Osteocyte (in vitro differentiated cells): ENCODE measurements at places on chromosomes 1 and 21. TPM values are rescaled to one million over a fixed set of nuclear protein-coding genes. Genes with fewer than 3 reads are reported as not detected.

- DNase-seq, result no peak
Observed at GRCh38 chr21:26195708-26196107, 25.1 kb upstream of the APP start.

DNA sequence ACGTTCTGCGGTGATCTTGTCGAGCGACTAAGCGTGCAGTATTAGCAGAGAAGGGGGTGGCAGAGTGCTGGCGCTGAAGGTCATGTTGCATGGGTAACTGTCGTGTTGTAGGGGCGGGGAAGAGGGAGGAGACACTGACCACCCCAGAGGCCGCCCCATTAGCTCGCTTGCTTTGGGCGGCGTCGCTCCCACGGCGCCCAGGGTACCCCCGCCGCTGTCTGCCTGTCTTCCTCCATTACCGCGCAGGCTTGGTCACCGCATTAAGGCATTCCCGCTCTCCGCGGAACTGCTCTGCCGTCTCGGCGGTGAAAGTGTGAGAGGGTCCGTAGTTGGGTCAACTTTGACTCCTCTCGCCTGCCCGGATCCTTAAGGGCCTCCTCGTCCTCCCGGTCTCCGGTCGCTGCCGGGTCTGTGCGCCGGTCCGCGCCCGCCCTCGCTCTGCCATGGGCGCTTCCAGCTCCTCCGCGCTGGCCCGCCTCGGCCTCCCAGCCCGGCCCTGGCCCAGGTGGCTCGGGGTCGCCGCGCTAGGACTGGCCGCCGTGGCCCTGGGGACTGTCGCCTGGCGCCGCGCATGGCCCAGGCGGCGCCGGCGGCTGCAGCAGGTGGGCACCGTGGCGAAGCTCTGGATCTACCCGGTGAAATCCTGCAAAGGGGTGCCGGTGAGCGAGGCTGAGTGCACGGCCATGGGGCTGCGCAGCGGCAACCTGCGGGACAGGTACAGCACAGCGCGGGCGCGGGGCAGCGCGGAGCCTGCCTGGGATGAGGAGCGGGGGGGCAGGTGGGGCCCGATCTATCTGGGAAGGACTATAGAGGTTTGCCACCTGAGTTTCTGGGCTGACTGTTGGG, at the start of gene MTARC2:
MTARC2 (plus strand) TSS at position 234 of the 846 bp plus-strand sequence; CDS start at position 444, 210 bp downstream.
- DNase-seq, result peak; percentile 88

- no peak for DNase-seq
Observed at GRCh38 chr1:22105611-22106207, 37.2 kb downstream of the WNT4 start.

- no peak for DNase-seq
Observed at GRCh38 chr1:36572142-36572715, 89.5 kb upstream of the CSF3R start.

DNA sequence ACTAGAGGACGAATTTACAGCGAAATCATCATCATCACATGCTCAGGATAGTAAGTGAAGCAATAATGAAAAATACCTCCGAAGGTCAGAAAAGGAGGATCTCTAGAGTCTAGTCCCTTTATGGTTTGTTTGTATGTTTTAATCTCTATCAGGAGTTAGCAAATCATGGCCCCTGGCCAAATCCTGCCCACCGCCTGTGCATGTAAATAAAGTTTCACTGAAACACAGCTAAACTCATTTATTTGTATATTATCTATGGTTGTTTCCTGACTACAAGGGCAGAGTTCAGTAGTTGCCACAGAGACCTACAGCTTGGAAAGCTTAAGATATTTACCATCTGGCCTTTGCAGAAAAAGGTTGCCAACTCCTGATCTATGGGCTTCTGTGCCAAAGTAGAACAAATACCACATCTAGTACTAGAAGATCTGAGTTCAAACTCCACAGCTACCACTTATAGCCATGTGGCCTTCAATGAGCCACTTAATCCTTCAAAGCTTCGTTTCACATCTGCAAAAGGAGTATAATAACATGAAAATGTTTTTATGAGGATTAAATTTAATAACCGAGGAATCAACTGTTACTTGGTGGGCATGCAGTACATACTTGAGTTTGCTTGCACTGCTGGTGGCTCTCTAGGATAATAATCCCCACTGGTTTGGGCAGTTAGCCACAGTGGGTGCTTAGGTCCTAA, 94.0 kb upstream of the KIF26B start:
- no peak for DNase-seq

DNA sequence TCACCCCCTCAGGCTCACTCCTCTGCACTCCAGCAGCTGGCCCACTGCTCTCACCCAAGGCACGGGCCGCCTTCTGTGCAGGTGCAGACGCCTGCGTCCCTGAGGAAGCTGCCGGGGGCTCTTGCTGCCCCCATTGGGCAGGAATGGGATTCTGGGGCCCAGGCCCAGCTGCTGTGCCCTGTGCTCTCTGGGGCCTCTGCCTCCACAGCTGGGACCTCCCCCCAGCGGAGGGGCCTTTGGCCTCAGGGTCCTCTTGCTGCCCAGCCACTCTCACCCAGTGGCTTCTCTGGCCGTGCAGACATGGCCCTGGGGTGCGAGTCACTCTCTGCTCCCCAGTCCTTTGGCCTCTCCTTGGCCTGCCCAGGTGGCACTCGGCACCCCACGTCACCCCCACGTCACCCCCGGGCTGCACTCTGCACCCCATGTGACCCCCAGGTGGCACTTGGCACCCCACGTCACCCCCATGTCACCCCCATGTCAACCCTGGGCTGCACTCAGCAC, 19.1 kb upstream of the LRRC3 start:
- peak; percentile 81 for DNase-seq

- no peak for DNase-seq
Observed at GRCh38 chr1:56073206-56073605, 506.2 kb downstream of the PLPP3 start.

- DNase-seq, result no peak
Observed at GRCh38 chr1:153475282-153475681, 14.8 kb upstream of the S100A7 start.

DNA sequence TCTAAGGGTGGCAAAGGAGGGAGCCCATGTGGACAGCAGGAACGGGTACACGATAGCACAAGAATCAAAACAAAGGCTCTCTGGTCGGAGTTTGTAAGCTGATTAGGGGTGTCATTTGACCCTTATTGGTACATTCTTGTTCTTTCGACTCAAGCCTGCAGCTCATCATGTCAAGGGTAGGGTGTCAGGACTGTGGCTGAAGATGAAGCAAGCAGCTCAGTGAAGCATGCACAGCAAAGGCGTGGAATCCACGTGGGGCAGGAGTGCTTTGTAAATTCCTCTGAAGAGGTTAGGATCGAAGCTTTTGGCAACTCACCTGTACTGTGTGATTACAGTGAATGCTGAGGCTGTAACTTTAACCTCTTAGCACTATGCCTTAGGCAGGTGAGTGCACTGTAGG, 4.7 kb upstream of the ABCB10 start:
- DNase-seq, result no peak

GRCh38 chr1:223259462-223259861, 104.5 kb downstream of the SUSD4 start:
- DNase-seq, result no peak

GRCh38 chr1:70667494-70668170, 256.6 kb downstream of the CTH start:
- no peak for DNase-seq

DNA sequence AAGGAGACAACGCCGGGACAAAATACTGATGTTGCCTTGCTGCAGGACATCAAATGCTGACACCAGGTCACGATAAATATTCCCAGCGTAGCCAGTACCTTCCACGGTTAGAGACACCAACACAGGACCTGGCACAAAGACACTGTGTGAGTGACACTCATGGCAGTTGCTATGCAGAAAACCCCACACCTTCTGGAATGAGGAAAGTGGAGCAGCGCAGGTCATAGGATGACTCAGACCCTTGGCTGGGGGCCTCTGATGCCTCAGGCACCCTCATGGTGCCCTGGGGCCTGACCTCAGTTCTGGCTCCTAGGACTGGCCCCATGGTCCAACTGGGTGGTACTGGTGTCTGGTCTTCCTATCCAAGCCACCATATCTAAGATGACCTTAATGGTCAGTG, 7.0 kb downstream of the DCST2 start:
- no peak for DNase-seq

- no peak for DNase-seq
Observed at GRCh38 chr1:10880063-10880462, 83.6 kb upstream of the CASZ1 start.

- DNase-seq, result no peak
Observed at GRCh38 chr1:160520582-160520981, 2.5 kb downstream of the SLAMF6 start.

- DNase-seq, result no peak
Observed at GRCh38 chr1:40976952-40977690, 2.4 kb upstream of the CTPS1 start.

DNA sequence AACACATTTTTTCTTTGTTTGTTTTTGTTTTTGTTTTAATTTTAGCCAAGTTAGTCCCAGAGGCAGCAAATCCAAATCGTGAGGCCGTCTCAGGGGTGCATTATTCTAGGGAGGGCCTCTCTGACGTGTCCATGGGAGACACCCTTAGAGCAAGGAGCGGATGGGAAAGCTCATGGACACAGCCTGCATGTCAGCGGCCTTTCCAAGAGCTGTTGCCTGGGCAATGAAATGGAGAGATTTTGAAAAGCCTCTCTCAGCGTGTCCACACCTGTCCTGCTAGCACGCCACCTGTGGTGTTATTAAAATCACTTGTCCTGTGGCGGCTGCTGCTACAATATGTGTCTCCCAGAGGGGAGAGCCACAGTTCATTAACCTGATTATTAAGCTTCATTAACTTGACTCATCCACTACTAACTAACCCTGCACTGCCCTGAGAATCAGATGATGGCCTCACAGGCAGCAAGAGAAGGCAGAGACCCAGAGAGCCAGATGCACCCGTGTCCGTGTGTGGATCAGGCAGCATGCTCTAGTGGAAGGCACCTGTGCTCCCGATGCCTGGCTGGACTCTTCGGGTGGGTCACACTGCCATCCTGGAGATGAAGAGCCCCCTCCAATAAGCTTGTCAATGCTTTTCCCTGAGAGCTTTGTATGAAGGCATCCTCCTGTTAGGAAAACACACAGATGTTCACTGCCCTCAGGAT, 133.3 kb downstream of the PGBD5 start:
- no peak for DNase-seq

DNA sequence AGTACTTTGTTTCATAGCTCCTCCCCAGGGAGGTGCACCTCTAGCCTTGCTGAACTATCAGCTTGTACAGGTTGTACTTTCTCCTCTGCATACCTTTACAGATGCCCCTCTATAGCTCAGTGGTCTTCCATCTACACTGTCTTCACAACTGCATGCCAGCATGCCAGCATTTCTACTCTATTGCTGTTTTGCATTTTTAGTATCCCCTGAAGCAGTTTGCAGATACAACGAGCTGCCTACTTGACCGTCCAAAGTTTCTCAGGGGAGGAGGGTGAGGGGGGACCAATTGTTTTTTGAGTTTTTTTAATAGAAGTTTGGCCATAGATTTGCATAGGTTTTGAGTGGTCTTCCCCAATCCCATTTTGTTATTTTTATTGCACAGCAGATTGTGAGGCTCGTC, 27.6 kb upstream of the CTH start:
- no peak for DNase-seq

DNA sequence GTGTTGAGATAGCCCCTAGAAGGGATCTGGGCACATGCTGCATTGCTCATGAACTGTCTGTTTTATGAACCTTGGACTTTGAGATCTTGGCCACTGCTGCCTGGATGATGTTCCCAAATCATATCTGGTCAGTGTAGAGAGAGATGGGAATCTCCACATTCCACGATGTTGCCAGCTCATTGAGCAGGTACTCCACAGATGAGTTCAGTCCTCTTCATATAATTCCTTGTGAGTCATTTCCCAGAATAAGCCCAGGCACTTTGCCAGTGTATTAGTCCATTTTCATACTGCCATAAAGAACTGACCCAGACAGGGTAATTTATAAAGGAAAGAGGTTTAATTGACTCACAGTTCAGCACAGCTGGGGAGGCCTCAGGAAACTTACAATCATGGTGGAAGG, 254.0 kb upstream of the RUNX1 start:
- DNase-seq, result no peak

- DNase-seq, result no peak
Observed at GRCh38 chr1:228085287-228085951, 2.9 kb downstream of the ARF1 start.

GRCh38 chr1:150150133-150151021, 661 bp downstream of the PLEKHO1 start:
- DNase-seq, result no peak

- DNase-seq, result no peak
Observed at GRCh38 chr1:186569856-186570255, 108.9 kb upstream of the PDC start.

DNA sequence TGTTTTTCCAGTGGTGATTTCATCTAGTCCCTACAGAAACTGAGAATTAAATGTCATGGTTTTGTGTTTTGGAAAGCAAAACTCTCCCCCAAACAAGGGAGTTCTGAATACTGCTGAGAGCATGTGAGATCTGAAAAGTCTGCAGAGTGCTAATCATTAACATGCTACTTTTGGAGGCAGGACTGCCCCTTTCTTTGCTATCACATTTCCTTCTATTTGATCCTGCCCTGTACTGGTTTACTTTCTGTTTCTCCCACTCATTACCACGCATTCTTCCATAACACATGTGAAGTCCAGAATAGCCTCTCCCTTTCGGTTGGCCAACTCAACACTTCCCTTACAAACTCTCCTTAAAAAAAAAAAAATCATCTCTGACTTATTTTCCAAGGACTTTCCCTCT, 63.6 kb downstream of the GADD45A start:
- no peak for DNase-seq

GRCh38 chr1:51819810-51820209, 58.7 kb downstream of the NRDC start:
- no peak for DNase-seq

GRCh38 chr1:8646189-8646588, 171.3 kb downstream of the RERE start:
- no peak for DNase-seq

DNA sequence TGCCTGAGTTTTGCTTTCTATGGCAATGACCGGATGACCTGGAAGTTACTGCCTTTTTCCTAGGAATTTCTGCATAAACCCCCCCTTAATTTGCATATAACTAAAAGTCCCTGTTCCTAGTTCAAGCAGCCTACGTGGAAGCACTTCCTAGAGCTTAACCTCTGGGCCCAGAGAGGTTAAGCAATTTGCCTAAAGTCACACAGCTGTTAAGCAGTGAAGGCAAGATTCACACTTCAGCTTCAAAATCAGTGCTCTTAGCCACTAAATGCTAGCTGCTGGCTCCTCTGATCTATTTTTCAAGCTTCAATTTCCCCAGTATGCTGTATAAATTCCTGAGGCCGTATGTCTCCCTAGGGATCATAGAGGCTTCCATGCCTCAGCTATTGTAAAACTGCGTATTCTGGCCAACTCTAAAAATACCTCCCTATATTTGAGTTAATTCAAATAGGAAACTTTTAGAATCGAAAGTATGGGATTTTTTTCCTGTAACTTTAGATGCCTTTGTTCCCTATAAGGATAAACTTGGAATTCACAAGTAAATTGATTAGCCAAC, 53.1 kb upstream of the CD5L start:
- no peak for DNase-seq

GRCh38 chr1:33666616-33667015, 194.2 kb downstream of the ZSCAN20 start:
- DNase-seq, result peak; percentile 69

Gene CD34
- total RNA-seq, result not detected in 2 replicates

Gene PLA2G4A
- 1.5 and 2.4 TPM in 2 replicates for total RNA-seq

Gene AJAP1
- total RNA-seq, result 0.35 and 0.65 TPM in 2 replicates

Gene TSHB
- not detected in 2 replicates for total RNA-seq

Gene WNT2B
- 2.3 TPM in 2 replicates for total RNA-seq

Gene TNNI3K
- not detected in 2 replicates for total RNA-seq

Gene KRTAP19-3
- not detected in 2 replicates for total RNA-seq

Gene OR2L5
- total RNA-seq, result not detected in 2 replicates

Gene DTL
- 5.7 and 6.7 TPM in 2 replicates for total RNA-seq

Gene C1QC
- not detected in 2 replicates for total RNA-seq

Gene HCRTR1
- total RNA-seq, result 0.50 and 0.73 TPM in 2 replicates

Gene GPR3
- 0.50 and 0.56 TPM in 2 replicates for total RNA-seq

Gene TRIM17
- 1.3 and 1.8 TPM in 2 replicates for total RNA-seq

Gene TEX38
- not detected in 2 replicates for total RNA-seq

Gene CFHR2
- total RNA-seq, result not detected in 2 replicates

Gene PIK3C2B
- 14.9 and 17.5 TPM in 2 replicates for total RNA-seq
